ENCODE measurements at places on chromosomes 4 and X. TPM values are rescaled to one million over a fixed set of nuclear protein-coding genes. Genes with fewer than 3 reads are reported as not detected.

The GPR50 gene
- polyA plus RNA-seq = 0.39 TPM

The BBS7 gene
- polyA plus RNA-seq = 11.9 TPM

The UGT2B10 gene
- 3.6 TPM for polyA plus RNA-seq

The PF4V1 gene
- not detected for polyA plus RNA-seq

DNA sequence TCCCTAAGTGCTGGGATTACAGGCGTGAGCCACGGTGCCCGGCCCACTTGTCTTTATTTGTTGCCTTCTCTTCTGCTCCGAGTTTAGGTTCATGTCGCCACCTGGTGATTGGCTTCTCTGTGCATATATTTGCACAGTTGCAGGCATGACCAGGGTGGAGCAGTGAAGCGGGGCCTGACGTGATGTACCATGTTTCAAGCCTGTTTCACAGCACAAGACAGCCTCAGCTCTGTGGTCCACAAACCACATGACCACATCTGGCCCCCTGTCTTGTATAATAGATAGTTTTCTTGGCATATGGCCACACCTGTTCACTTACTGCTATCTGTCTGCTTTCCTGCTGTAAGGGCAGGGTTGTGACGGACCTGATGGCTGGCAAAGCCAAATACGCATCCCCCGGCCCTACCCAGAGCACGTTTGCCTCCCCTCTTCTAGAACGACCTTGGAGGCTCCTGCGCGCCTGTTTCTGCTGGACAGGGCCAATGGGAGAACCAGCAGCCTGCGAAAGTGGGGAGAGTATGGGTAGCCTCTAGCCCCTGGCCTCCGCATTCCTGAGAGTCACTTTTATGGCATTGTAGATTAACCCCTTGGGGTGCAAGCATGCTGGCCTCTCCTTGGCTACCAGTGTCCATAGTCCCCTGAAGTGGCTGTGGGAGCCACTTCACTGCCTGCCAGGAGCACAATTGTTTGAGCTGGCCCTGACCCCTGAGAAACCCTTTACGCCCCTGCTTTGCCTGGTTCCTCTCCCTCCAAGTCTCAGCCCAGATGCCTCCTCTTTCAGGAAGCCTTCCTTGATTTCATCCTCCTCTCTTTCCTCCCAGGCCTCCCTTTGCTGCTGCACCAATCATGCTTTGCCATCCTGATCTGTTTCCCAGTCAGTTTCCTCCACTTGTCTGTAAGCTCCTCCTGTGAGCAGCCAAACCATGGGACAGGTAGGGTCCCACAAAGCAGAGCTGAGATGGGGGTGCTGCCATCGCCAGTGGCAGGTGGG lies 6.0 kb upstream of the SH3TC1 start:
- DNase-seq = peak; percentile 81
- H3K36me3 ChIP-seq = no peaks in the 10 kb centered on the region
- no peaks in the 10 kb centered on the region for H3K27me3 ChIP-seq
- H3K27ac ChIP-seq = peak overlapping the region; percentile 76

DNA sequence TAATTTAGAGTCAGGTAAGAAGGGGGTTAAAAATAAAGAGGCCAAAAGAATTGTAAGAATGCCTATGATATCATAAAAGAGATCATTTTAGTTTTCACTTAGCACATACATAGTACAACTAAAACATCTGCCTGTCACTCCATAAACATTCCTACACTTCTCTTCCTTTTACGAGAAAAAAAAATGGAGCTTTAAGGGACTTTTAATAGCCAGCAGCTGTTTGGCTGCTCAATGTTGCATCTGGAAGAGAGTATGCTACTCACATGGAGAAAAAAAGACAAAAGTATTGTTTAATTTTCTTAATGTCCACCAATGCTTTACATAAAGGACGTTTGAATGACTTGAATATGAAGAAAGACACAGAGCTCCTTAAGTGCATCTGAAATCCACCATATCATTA lies 48.7 kb upstream of the TNIP3 start:
- H3K36me3 ChIP-seq = no peaks in the 10 kb centered on the region
- H3K4me1 ChIP-seq = peaks cover 14% of the 10 kb centered on the region
- H3K27me3 ChIP-seq = no peaks in the 10 kb centered on the region
- no peak for DNase-seq
- no peak overlapping the region for H3K4me3 ChIP-seq
- H3K27ac ChIP-seq = no peak overlapping the region

DNA sequence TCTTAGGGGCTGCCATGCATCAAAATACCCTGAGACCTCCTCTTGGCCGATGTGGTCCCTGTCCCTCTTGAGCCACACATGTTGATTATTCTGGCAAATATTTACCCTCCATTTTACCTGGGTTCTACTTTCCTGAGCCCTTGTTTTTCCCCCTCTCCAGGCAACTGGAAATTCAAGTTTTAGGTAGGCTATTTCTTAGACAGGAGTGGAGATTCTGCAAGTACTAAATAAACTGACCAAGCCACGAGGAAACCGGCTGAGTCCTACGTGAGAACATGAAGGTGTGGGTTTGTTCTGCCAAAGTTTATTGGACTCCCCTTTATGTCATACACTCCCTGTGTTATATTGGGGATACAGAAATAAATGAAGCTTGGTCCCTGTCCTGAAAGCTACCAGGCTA lies 88.1 kb downstream of the RTL5 start:
- no peaks in the 10 kb centered on the region for H3K36me3 ChIP-seq
- H3K27me3 ChIP-seq = no peaks in the 10 kb centered on the region
- H3K4me1 ChIP-seq = peaks cover 9% of the 10 kb centered on the region
- no peak overlapping the region for H3K4me3 ChIP-seq

GRCh38 chr4:140326395-140326993 lies 47.0 kb upstream of the SCOC start:
- no peak overlapping the region for H3K4me3 ChIP-seq
- DNase-seq = peak; percentile 64
- no peaks in the 10 kb centered on the region for H3K27me3 ChIP-seq
- no peaks in the 10 kb centered on the region for H3K36me3 ChIP-seq

DNA sequence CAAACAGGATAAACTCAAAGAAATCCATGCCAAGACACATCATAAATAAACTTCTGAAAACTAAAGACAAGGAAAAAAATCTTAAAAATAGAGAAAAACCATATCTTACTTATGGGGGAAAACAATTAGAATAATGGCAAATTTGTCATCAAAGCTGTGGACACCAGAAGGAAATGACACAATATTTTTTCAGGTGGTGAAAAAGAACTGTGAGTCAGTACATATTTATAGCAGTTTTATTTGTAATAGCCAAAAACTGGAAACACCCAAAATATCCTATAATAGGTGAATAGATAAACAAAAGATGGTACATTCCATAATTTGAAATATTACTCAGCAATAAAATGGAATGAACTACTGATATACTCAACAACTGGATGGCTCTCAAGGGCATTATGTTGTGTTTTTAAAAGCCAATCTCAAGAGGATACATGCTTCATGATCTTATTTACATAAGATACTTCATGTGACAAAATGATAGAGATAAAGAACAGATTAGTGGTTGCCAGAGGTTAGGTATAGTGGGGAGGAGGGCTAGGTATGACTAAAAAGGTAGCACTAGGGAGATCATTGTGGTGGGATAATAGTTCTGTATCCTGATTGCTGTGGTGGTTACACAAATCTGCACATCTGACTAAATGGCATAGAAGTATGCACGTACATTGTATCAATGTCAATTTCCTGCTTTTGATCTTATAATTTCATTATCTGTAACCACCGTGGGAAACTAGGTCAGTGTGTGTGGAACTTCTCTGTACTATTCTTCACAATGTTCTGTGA lies 191.9 kb downstream of the PPP1R2C start:
- H3K4me1 ChIP-seq = no peaks in the 10 kb centered on the region
- no peaks in the 10 kb centered on the region for H3K36me3 ChIP-seq
- H3K27me3 ChIP-seq = no peaks in the 10 kb centered on the region
- no peak for DNase-seq
- H3K4me3 ChIP-seq = no peak overlapping the region

DNA sequence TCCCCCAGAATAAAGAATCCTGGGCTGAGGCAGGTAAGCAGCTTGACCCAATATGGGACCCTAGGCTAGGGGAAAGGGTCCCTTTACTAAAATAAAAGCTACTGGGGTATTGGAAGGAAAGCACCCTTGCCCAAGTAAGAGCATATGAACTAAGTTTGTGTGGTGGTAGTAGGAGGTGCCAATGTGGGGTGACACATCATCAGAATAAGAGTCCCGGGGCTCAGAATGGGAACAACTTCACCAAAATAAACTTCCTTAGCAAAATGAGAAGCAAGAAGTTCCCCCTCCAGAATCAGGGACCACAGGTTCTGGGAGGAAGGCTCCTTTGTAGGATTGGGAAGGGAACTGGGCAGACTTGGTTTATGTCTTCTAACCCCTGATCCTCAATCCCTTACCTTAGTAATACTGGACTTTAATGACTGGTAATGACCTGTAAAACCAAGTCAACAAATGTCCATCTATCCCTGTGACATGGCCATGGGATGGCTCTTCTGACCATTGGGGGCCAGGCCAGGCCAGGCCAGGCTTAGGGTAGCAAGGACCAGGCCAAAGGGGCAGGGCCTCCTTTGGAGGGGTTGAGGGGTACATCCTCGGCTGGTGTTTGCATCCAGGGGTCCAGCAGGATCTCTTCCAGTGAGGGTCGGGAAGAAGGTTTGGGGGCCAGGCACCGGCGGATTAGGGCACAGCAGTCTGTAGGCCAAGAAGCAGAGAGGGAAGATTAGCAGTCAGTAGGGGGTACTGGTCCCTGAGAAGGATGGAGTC lies 2.3 kb upstream of the SLC35A2 start:
- no peak overlapping the region for H3K27ac ChIP-seq
- H3K27me3 ChIP-seq = no peaks in the 10 kb centered on the region
- H3K36me3 ChIP-seq = no peaks in the 10 kb centered on the region

DNA sequence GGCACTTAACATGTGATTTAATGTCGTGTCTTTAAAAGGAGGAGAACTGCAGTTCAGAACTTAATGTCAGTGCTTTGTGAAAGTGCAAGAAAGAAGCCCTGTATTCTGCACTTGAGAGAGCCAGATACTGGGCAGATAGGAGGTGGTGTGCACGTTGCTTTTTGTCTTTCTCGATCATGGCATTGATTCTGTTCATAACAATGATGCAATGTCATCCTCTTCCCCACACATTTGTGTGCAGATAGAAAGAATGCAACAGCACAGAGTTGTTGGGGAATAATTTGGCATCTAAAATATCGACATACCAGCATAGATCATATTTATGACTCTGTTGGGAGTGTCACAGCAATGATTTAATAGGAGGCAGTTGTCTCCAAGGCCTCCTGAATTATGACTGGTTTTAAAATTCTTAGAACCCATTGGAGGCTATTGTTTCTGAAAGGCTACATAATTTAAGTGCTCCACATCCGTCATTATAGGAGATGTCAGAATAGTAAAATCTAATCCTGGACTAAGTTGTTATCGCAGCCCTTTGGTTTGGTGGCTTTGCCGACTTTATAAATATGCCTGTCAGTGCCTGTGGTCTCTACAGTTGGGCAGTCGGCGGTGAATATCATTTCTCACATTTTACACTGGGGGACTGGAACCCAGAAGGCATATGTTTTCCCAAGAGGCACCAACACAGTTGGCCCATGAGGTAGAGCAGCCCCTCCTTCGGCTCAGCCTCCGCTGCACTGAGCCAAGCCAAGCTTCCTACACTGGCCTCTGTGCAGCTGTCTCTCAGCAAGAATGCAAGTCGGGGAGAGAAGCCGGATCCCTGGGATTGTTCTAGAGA lies 124.9 kb downstream of the PTTG2 start:
- DNase-seq = no peak
- H3K27ac ChIP-seq = peak overlapping the region; percentile 28
- H3K36me3 ChIP-seq = no peaks in the 10 kb centered on the region
- peaks cover 59% of the 10 kb centered on the region for H3K4me1 ChIP-seq

GRCh38 chr4:11730545-11730944 lies 301.9 kb upstream of the HS3ST1 start:
- H3K27me3 ChIP-seq = no peaks in the 10 kb centered on the region
- no peaks in the 10 kb centered on the region for H3K36me3 ChIP-seq
- peak overlapping the region; percentile 77 for H3K27ac ChIP-seq
- DNase-seq = no peak
- H3K4me1 ChIP-seq = peaks cover 14% of the 10 kb centered on the region
- H3K4me3 ChIP-seq = no peak overlapping the region

DNA sequence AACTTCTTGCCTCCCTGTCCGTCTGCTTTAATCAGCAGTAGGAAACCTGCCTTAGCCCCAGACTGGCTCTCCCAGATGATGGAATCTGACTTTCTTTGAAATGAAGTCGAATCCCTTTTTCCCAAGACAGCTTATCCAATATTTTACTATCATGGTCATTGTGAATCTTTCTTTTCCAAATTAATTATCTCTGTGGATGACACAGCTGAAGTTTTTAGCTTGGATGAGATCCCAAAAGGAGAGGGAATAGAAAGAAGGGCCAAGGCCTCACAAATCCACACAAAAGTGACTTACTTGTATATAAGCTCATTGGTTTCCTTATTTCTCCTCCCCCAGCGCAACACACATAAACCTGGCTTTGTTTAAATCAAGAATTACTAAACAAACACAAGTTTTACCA lies 100.6 kb downstream of the RASL11B start:
- H3K4me1 ChIP-seq = peaks cover 12% of the 10 kb centered on the region
- no peak for DNase-seq
- H3K4me3 ChIP-seq = no peak overlapping the region
- H3K27me3 ChIP-seq = no peaks in the 10 kb centered on the region

DNA sequence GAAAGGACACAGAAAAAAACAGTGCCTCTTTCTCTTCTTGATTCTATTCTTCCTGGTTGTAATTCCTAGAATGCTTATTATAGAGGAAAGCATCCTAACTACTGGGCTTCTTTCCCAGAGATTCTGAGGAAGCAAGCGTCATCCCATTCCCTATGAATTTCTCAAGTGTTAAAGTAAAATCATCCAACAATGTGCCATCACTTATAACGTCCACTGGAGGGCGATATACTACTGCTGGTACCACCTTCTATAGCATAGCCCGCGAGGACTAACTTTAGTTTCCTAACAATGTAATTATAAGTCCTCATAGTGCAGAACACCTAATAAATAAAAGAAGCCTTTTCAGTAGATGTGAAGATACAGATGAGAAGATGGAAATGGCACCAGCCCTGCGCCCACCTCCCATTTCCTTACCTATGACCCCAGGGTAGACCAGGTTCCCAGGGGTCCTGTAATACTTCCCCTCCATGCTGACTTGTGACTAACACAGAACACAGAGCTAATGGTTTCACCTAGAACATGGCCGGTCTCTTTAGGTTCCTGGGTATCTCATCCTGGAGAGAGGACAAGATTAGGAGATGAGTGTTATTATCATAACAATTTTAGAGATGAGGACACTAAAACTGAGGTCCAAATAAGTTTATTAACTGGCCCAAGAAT lies 4.2 kb downstream of the CENPVL3 start:
- peak; percentile 46 for DNase-seq
- H3K36me3 ChIP-seq = no peaks in the 10 kb centered on the region
- no peaks in the 10 kb centered on the region for H3K27me3 ChIP-seq
- no peaks in the 10 kb centered on the region for H3K4me1 ChIP-seq
- H3K27ac ChIP-seq = no peak overlapping the region

Data from hepatocyte (in vitro differentiated cells).